Occipital lobe (tissue), 3 donors: ENCODE measurements at places on chromosomes 3 and 15. TPM values are rescaled to one million over a fixed set of nuclear protein-coding genes. Genes with fewer than 3 reads are reported as not detected.

DGKG gene
- 3.0 TPM for total RNA-seq

LIPC gene
- 0.16 TPM for total RNA-seq

EXD1 gene
- 0.78 TPM for total RNA-seq

SPATA12 gene
- total RNA-seq, result not detected

SLC6A20 gene
- total RNA-seq, result 2.7 TPM

PLCL2 gene
- 128 TPM for total RNA-seq

ZPLD1 gene
- not detected for total RNA-seq

RGMA gene
- total RNA-seq, result 8.1 TPM

TEX264 gene
- 15.9 TPM for total RNA-seq

SST gene
- total RNA-seq, result 5.6 TPM

KIF7 gene
- total RNA-seq, result 5.1 TPM

MYEF2 gene
- 158 TPM for total RNA-seq
